ENCODE measurements at places on chromosomes 2 and 18.

DNA sequence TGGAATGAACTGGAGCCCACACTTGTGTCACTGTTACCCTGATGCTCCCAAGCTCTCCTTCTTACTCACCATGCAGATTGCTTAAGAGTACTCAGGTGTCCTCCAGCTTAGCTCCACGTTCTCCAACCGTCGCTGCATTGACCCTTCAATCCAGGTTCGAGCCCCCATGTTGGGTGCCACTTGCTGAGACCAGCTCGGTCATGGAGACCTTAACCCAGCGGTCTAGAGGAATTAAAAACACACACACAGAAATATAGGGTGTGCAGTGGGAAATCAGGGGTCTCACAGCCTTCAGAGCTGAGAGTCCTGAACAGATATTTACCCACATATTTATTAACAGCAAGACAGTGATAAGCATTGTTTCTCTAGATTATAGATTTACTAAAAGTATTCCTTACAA, 229.1 kb upstream of the APCDD1 start:
- no peak for DNase-seq

GRCh38 chr2:44550561-44550960, 188.8 kb downstream of the CAMKMT start:
- peak; percentile 40 for DNase-seq

DNA sequence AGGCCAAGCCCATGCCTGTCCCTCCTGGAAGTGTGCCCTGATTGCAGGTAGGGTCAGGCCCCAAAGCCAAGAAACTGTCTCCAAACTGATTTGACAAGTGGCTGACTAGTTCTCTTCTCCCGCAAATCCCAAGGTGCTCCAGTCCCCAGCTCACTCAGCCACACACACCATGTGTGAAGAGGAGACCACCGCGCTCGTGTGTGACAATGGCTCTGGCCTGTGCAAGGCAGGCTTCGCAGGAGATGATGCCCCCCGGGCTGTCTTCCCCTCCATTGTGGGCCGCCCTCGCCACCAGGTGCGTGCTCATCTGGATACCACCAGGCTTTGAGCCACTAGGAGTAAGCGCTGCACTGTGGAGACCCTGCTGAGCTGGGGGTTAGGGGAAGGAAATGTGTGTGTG, 8.3 kb downstream of the ACTG2 start:
- DNase-seq: no peak

- DNase-seq: no peak
These were observed 3.1 kb upstream of the TMEM185B start for GRCh38 chr2:120226316-120226715.

DNA sequence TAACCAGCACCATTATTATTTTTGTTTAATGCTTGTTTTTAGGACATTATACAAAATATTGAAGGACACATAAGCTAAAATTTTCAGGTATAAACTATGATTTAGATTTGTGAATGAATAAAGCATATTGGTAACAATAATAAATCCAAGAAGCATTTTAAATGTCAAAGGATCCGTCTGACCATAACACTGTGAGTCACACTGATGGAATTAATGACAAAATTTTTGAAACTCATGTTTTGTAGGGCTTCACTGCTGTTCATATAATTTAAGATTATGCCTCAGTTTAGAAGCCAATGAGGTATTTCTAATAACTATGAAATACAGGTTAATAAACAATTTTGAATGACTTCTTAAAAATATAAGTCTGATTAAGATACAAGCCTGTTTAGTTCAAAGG, 124.6 kb downstream of the TMEFF2 start:
- DNase-seq: no peak

- peak; percentile 86 for DNase-seq
These were observed 11.4 kb upstream of the ALPI start for GRCh38 chr2:232444409-232445148.

DNA sequence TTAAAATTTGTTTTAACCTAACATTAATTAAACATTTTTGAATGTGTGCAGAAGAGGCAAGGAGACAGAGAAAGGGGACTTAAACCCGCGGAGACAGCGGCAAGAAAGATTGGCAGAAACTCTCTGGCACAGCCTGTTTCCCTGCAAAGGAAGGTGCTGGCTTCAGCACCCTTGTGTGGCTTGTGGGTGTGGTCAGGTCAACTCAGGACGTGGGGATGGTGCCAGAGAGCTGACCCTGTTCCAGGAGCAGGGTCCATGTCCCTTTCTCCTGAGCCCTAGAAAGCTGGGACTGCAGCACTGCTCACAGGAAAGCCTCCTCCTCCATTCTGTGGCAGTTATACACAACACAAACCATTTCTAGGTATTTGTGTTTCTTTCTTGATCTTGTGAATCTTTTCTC, 176.2 kb upstream of the ST6GAL2 start:
- no peak for DNase-seq

DNA sequence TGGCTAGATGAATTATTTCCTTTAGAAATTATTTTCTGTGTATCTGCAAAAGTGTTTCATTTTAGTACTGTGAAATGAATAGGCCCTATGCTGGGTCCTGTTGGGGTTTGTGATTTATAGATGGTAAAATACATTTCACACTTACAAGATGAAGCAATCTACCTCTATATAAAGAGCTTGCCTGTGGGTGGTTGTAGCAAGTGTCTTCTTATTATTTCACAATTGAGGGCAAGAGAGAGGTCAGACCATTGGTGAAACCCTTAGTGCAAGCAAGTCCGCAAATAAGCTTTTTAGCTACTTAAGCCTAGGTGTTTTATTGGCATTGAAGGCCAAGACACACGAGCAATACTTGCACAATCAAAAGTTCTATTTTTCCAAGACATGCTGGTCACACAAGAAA, 153.1 kb downstream of the FMNL2 start:
- peak; percentile 6 for DNase-seq

GRCh38 chr2:235936493-235936892, 231.7 kb downstream of the GBX2 start:
- DNase-seq: peak; percentile 3

DNA sequence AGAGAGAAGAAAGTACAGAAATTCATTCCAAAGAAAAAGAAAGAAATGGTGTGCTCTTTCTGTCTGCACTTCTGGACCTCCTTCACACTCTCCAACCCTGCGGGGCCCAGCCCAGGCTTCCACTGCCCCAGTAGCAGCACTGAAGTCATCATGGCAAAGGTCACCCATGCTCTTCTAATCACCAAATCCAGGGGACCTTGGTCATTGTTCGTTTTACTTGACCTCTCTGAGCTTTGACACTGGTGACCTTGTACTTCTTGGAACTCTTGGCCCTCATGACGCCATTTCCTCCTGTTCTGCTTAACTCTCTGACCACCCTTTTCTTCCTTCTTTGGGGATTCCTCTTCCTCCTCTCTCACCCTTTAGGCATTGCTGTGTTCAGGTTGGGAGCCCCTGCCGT, 105.6 kb downstream of the SMAD7 start:
- DNase-seq: no peak

DNA sequence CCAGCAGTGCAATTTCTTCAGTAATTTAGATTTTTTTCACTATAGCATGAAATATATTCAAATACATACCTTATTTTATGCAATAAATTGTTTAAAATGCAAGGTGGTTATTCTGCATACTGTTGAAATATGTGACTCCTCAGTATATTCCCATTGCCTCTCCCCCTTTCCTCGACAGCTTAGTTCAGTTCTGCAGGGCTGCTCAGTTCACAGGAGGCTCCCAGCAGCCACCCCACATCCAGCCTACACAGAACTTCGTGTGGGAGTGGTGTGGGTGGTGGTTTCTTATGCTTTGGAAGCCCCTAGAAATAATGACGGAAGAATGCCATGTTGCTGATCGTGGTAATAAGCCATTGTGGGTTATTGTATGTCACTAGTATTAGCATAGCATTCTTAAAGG, 79.7 kb downstream of the FAM210A start:
- no peak for DNase-seq

- no peak for DNase-seq
These were observed 153.9 kb upstream of the PELI1 start for GRCh38 chr2:64298161-64298560.

GRCh38 chr2:205706769-205707381, 24.6 kb downstream of the NRP2 start:
- DNase-seq: peak; percentile 75

DNA sequence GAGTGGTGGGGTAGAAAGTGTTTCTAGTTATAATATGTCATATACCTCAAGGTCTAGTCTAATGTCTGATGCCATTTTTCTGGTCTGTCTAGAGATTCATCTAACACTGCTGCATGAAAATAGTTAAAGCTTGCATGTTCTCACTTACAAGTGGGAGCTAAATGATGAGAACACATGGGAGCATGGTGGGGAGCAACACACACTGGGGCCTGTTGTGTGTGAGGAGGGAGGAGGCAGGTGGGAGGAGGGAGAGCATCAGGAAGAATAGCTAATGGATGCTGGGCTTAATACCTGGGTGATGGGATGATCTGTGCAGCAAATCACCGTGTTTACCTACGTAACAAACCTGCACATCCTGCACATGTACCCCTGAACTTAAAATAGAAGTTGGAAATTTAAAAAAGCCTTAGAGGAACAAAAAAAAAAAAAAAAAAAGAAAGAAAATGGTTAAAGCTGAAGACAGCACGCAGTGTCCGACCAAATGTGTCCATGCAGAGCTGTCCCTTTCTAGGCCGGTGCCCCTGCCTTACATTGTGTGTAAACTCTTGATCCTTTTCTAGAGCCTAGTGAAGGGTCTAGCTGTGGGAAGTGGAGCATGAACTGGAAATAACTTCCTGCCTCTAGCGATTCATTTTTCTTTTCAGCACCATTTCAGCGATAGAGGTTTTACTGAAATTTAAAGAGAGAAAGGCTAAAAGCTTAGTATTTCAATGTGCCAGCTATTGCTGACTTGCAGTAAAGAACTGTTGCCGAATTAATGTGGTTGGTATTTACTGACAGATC, 94.0 kb downstream of the FMNL2 start:
- no peak for DNase-seq

GRCh38 chr2:52622266-52622665, 1145.3 kb upstream of the CHAC2 start:
- DNase-seq: no peak

GRCh38 chr2:205925373-205926337, 160.3 kb downstream of the INO80D start:
- peak; percentile 73 for DNase-seq

DNA sequence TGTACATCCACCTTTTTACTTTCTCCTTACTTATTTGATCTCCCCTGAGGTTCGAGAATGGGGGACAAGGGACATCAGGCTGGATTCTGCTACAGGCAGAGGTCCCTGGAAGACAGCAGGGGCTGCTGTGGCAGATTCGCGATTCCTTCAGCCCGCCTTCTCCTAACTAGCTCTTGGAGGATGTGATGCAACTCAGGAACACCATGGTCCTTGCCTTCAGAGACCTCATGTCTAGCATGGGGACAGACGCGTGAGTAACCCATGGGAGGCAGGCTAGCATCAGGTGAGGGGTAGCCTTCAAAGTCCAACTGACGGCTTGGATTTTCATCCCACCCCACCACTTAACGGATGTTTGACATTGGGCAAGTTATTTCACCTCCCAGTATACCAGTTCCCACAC, 869 bp upstream of the TCF23 start:
- DNase-seq: no peak

DNA sequence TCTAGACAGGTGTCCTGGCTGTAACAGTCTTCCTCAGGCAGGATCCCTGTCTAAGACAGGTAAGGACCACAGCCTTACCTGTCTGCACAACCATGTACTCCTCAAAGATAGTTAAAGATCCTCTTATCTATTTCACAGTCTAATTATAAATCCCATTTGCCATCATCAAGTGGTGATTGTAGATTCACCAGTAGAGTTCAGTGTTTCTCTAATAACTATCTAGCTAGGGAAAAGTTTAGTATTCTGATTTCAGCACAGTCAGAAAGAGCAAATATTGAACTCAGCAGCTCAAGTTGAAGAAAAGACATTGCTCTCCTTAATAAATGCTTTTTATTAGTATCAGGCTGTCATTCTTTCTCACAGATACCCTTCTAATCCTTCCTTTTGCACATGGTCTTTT, 1305.5 kb upstream of the NXPH2 start:
- no peak for DNase-seq

DNA sequence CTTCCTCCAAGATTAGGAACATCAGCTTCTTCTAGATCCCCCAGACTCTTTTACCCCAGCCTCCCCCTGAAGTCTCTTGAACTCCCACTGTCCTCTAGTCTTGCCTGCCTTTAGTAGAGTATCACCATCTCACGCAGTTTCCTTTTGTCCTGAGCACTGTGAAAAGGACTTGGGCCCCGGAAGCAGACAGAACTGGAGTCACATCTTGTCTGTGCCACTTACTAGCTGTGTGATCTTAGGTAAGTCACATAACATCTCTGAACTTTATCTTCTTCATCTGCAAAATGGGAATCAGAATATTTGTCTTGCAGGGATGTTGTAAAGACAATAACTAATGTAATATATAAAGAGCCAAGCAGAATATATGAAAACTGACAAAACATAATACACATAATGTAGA, 8.4 kb upstream of the TRABD2A start:
- no peak for DNase-seq

- DNase-seq: no peak
These were observed 85.2 kb downstream of the EML4 start for GRCh38 chr2:42254186-42254895.

- no peak for DNase-seq
These were observed 26.2 kb downstream of the STK39 start for GRCh38 chr2:168220965-168221819.

DNA sequence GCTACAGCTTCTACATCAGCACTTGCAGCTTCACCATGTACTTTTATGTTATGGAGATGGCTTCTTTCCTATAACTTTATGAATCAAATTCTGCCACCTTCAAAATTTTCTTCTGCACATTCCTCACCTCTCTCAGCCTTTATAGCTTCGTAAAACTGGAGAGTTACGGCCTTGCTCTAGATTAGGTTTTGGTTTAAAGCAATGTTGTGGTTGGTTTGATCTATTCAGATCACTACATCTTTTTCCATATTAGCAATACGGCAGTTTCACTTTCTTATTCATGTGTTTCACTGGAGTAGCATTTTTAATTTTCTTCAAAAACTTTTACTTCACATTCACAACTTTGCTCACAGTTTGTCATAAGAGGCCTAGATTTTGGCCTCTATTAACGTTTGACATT, 242.9 kb upstream of the GYPC start:
- DNase-seq: peak; percentile 52

- DNase-seq: no peak
These were observed 17.1 kb upstream of the ANKRD62 start for GRCh38 chr18:12076424-12077140.

DNA sequence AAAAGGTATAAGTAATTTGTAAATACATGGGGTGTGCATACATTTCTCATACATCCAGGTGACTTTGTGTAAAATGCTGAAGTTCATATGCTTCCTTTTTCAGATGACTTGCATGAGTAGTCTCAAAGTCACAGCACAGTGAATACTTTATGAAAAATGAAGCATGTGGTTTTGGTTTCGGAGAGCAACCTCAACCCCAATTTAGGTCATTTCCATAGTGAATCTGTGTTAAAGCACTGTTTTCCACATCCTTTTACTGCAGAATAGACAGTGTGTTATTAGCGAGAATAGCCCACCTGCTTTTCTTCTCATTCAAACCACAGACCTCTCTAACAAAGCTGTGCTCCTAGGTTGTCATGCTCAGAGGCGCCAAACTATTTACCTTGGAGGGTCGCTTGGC, 204.4 kb upstream of the RASGRP3 start:
- peak; percentile 85 for DNase-seq

- DNase-seq: no peak
These were observed 26.5 kb downstream of the SLC16A14 start for GRCh38 chr2:230042195-230042594.

- no peak for DNase-seq
These were observed 29.7 kb upstream of the FHL2 start for GRCh38 chr2:105428387-105429018.

Measured in activated CD4-positive, alpha-beta T cell treated with anti-CD3 and anti-CD28 coated beads, Interleukin-2, amount 50 U/mL, for 16 hours (primary cell).